ENCODE measurements at places on chromosomes 13 and 19. TPM values are rescaled to one million over a fixed set of nuclear protein-coding genes. Genes with fewer than 3 reads are reported as not detected.

The SERTM1 gene
- under 0.01 TPM for total RNA-seq

The DCLK1 gene
- total RNA-seq, result 6.9 TPM

The UBA52 gene
- total RNA-seq, result 425 TPM

The PDE4C gene
- total RNA-seq, result 0.44 TPM

The IRGQ gene
- 12.7 TPM for total RNA-seq

The ZNF667 gene
- total RNA-seq, result 5.5 TPM

The CRLF1 gene
- total RNA-seq, result 1.00 TPM

The MUC16 gene
- total RNA-seq, result under 0.01 TPM

The CRYL1 gene
- total RNA-seq, result 27.0 TPM

The LGALS7B gene
- 0.55 TPM for total RNA-seq

The MRPL4 gene
- 22.2 TPM for total RNA-seq

The SPPL2B gene
- total RNA-seq, result 38.5 TPM

The PRR36 gene
- not detected for total RNA-seq

The ATP4B gene
- total RNA-seq, result not detected

The LRRC63 gene
- 0.22 TPM for total RNA-seq

The RPS28 gene
- total RNA-seq, result 175 TPM

The C5AR1 gene
- total RNA-seq, result 0.66 TPM

The MAB21L1 gene
- total RNA-seq, result under 0.01 TPM

The LIM2 gene
- total RNA-seq, result not detected

The TGFBR3L gene
- total RNA-seq, result 0.89 TPM

The DNMT1 gene
- 38.0 TPM for total RNA-seq

The ICAM3 gene
- 5.1 TPM for total RNA-seq

The ZNF737 gene
- 12.9 TPM for total RNA-seq

The CEACAM16 gene
- not detected for total RNA-seq

The RAB20 gene
- 3.2 TPM for total RNA-seq

The C19orf18 gene
- not detected for total RNA-seq

The FCER2 gene
- total RNA-seq, result not detected

The ZNF571 gene
- 1.4 TPM for total RNA-seq

The GPI gene
- total RNA-seq, result 162 TPM

The SLC5A5 gene
- not detected for total RNA-seq

The PLIN5 gene
- total RNA-seq, result not detected

The IPO5 gene
- 242 TPM for total RNA-seq

The TEAD2 gene
- 13.7 TPM for total RNA-seq

The BCAM gene
- 14.1 TPM for total RNA-seq

The IL11 gene
- total RNA-seq, result 6.9 TPM

The IZUMO1 gene
- total RNA-seq, result not detected

The FGF22 gene
- not detected for total RNA-seq

The APOE gene
- 1.4 TPM for total RNA-seq

The ZNF763 gene
- 0.55 TPM for total RNA-seq

The PRSS57 gene
- not detected for total RNA-seq

The FFAR1 gene
- total RNA-seq, result not detected

The SLC10A2 gene
- total RNA-seq, result not detected

The THSD1 gene
- 14.1 TPM for total RNA-seq

The IGSF23 gene
- total RNA-seq, result not detected

The CACNG6 gene
- total RNA-seq, result 0.11 TPM

The SHD gene
- not detected for total RNA-seq

The ZNF600 gene
- 3.9 TPM for total RNA-seq

The HAUS5 gene
- total RNA-seq, result 9.4 TPM

The PLIN4 gene
- total RNA-seq, result 4.0 TPM

The KLHL1 gene
- not detected for total RNA-seq

The IQCN gene
- total RNA-seq, result 0.50 TPM

The TMEM255B gene
- total RNA-seq, result 1.3 TPM

The RNF17 gene
- total RNA-seq, result not detected

The ABCC4 gene
- 41.4 TPM for total RNA-seq

The OR7C1 gene
- not detected for total RNA-seq

All from uterine smooth muscle cell (primary cell).